ENCODE measurements at places on chromosomes 13 and 19.

- DNase-seq = no peak
Observed at GRCh38 chr19:43616306-43616705, 3.1 kb downstream of the ZNF428 start.

DNA sequence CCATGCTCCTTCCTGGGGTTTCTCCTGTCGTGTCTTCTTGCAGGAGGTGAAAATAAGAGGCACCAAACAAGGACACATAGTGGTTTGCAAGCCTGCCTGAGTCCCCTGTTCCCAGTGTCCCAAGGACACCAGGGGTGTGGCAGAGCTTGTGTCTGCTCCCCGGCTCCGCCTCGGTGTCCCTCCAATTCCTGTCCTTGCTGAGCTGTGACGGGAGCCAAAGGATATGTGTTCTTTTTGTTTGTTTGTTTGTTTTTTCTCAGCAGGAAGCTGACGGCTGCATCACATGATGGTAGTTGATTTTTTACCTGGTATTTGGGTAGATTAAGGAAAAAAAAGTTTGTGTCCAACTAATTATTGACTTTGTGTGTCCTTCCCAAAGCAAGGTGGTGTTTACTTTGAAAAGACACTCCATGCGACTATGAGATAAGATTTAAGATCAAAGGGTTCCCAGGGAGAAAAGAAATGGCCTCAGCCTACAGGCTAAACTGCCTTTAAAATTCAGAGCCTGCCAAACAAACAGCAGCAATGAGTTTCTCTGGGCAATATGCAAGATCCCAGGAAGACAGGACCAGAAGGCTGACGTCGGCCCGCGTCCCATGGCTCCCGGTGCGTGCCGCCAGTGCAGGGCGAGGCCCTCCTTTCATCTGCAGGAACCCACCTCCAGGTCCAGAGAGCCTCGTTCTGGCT is 50.8 kb upstream of the XPO4 start:
- no peak for DNase-seq

DNA sequence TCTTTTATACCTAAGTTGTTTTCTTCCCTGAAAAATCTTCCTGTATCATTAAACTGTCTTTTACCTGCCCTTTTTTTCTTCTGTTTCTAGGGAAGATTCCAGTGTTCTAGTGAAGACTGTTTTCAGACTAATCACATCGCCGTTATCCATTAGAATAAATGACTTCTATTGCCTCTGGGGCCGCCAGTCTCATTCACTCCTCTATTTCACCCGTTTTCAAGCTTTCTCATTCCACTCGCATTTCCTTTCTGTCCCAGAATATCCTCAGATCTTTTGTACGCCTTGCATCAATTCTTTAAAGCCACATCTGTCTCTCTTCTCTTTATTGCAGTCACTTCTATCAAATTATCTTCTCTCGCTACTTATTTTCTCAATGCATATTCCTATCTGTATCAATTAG is 1035.6 kb upstream of the MIR17HG start:
- DNase-seq = no peak

DNA sequence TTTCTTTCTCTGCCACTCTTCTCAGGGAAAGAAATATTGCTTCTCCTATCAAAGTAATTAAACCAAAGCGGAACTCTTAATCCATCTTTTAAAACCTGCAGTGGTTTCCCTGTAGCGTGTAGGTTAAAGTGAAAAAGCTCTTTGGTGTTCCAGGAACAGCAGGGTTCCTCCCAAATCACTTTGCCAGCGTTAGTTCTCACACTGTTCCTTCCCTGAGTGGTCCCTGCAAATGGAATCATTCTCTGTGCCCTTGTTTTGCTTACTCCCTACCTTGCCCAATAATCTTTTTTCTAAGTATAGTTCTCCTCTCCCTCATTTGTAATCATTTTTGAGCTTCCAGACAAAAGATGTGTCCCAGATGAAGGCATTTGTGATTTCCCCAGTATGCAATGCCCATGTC is 207.5 kb downstream of the HS6ST3 start:
- no peak for DNase-seq

DNA sequence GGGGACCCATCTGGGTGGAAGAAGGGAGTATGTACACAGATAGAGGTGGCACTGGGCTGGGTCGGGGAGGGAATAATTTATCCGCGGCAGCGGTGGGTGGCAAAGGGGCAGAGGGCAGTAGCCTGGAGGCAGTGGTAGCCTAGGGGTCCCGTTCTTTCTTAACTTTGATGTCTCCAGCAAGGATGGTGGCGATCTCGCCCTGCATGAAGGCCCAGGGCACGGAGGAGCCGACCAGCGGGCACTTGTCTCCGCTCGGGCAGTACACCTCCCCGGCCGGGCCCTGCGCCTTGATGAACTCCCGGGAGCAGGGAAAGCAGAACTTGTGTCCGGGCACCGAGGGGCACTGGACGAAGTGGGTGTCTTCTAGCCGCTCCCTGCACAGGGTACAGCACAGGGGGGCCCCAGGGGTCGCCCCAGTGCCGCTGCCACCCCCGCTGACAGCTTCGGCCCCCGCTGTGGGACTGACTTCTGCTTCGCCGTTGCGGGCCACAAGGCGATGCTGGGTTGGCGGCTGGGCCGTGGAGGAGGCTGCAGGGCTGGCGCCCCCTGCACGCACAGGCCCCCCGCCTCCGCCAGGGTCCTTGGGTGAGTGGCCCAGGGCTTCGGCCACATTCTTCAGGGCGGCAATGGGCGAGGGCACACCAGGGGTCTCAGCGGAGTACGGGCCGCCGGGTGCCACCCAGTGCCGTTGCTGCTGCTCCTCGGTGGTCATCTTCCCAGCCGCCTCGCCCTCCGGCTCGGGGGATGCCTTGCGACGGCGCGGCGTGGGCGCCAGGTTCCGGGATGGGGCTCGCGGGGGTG is 1.9 kb downstream of the IRF2BP1 start:
- no peak for DNase-seq

DNA sequence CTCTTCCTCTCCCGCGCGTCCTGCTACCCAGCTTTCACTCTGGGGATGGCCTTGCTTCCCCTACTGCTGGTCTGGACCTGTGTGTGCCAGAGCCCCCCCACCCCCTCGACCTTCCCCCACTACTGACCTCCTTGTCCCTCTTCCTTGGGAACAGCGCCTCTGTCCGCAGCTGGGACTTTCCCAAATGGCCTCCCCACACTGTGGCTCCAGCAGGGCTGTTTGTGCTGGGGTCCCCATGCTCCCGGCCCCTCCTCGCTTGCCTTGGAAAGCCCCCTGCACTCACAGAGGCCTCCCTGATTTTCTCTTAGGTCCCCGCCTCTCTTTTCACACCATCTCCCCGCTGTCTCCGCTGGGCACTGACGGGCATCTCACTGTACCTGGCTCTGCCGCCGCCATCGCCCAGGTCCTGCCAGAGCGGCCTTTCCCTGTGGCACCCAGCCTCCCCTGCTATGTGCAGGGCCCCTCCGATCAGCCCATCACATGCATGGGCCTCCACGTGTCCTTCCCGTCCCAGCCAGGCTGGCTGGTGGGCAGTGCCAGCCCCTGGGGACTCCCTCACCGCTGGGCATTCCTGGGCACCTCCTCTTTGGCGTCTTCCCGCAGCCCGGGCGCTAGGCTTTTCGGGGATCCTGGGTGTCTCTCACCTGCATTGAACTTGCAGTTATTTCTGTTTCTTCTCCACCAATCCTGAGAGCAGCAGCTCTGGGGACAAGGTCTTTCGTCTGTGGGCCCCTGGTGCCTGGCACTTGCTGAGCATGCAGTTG is 118.7 kb downstream of the ATP11A start:
- no peak for DNase-seq

- DNase-seq = no peak
Observed at GRCh38 chr13:31944262-31945160, 87.1 kb upstream of the FRY start.

- DNase-seq = no peak
Observed at GRCh38 chr13:95557013-95557412, 4.5 kb downstream of the CLDN10 start.

DNA sequence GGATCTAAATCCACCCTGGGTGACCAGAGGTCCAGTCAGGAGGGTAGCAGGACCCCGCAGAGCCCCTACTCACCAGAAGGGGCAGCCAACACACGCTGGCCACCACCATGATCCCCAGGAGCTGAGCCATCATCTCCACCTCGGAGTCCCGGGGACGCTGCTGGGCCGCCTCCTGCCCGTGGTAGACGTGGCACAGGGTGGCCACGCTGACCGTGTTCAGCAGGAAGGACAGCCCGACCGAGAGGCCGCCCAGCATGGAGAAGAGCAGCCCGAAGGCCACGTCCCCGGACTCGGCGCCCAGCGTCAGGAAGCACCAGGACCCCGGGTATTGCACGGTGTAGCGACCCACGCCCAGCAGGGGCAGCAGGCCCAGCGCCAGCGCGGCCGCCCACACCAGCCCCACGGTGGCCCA is 6.9 kb downstream of the TBXA2R start:
- no peak for DNase-seq

DNA sequence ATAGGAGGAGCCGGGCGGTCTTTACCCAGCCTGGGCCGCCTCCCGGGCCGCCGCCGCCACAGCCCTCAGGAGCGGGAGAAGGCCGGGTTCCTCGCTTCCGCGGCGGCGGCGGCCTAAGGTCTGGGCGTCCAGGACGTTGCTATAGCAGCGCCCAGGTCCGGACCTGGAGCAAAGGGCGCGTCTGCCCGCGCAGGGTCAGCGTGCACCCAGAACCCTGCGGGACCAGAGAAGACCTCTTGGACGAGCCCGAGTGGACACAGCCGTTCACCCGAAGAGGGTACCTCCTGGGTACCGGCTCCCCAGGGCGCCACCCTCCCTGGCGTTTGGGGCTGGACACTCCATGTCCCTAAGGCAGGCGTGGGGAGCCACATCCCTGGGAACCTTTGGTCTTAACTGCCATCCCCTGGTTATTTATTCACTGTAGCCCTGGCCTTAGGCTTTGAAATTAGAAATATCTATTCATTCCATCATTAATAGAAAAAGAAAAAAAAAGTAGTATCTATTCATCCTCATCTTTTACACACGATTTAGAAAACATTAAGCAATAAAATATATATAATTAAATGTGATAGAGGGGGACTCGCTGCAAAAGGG is 2.4 kb downstream of the DZIP1 start:
- DNase-seq = no peak

GRCh38 chr13:99636728-99637353 is 135.6 kb downstream of the TM9SF2 start:
- DNase-seq = no peak

DNA sequence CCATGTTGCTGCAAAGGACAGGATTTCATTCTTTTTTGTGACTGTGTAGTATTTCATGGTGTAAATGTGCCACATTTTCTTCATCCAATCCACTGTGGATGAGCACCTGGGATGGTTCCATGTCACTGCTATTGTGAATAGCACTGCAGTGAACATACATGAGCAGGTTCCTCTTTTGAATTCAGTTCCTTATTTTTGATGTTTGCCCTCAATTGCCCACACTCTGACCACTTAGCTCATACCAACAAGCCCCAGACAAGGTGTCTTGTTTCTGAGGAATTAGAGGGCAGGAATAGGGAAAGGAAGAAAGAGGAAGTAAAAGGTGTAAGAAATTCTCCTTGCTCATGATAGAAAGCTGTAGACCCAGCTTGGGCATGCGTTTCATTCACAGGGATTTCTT is 244.2 kb upstream of the ZNF507 start:
- DNase-seq = peak; percentile 5

- peak; percentile 76 for DNase-seq
Observed at GRCh38 chr19:18304458-18305310, 18.2 kb downstream of the LSM4 start.

DNA sequence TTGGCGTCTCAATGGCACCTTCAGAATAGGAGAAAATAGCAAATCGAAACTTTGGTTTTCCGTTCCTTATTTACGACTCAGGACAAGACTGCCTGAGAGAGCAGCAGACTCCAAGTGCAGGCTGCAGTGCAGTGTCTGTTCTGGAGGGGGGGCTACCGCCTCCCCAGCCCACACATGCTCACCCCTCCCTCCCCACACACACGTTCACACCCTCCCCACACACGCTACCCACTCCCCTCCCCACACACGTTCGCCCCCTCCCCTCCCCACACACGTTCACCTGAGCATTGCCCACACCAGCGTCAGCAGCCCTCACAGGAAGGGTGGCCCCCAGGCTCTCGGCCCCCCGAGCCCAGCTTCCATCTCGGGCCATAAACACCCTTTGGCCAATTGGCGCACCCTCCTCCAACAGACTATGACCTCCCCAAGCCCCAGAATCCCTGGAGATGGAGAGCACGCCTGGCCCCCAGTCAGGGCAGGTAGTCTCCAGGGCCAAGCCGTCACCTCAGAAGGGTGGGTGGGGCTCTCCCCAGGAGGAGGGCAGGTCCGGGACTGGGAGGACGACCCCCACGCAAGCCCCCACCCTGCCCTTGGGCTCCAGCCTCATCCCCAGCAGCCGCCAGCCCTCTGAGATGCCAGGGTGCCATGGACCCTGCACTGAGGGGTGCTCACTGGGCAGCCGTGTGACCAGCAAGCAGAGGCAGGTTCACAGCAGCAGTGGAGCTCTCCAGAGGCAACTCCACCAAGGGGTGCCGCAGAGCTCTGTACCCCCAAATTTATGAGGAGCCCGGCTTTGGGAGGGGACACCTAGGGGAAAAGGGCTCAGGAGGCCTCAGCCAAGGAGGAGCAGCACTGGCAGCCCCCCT is 27.5 kb downstream of the RASA3 start:
- DNase-seq = no peak

DNA sequence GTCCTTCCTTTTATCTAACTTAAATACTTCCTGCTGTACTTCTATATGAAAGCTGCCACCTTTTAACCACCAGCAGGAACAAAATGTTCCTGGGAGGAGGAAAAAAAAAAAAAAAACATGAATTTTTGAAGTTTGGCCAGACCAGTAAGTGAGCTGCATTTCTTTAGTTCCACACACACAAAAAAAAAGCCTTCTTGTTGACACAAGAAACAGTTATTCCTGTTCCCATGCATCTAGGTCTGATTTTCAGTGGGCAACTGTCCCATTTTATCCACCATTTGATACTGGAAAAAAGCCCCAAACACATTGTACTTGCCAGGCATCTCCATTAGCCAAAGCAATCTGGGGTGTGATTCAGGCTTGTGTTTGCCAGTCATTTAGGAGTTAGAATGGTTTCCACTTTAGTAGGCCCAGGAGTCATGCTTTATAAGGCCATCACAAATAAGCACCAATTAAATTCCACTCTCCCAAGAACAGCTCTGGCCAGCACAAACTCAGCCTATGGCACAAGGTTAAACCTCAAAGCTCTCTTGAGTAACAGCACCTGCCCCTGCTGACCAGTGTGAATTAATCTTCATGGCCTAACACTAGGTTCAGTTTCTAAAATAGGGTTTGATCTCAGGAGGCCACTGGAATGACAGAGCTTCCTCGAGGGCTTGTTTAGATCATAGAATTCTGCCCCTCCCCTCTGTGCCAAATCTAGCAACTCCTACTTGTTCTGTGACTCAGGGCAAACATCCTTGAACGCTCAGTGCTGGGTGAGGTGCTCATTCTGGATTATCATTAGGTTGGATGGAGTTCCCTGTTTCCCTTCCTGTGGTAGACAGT is 67.1 kb downstream of the NUFIP1 start:
- no peak for DNase-seq

DNA sequence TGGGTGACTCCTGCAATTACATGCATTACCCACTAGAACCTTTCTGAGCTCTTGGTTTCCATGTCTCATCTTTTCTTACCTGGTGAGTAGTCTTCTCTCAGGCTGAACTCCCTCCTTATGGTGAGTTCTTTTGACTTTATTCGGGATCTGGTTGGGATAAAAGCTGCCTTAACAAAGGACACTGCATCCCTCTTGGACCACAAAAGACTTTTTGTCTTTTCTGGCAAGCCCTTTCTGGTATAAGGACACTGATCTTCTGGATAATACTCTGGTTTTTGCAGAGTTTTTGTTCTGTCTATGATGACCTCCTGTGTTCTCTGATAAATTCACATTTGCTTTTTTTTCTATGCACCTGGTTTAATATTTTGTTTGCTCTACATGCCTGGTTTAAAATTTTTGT is 66.7 kb downstream of the SLITRK1 start:
- no peak for DNase-seq
